ENCODE measurements at places on chromosomes 3 and 15.

- no peak for DNase-seq
Measured at GRCh38 chr15:62071711-62072308, 5.0 kb downstream of the C2CD4A start.

DNA sequence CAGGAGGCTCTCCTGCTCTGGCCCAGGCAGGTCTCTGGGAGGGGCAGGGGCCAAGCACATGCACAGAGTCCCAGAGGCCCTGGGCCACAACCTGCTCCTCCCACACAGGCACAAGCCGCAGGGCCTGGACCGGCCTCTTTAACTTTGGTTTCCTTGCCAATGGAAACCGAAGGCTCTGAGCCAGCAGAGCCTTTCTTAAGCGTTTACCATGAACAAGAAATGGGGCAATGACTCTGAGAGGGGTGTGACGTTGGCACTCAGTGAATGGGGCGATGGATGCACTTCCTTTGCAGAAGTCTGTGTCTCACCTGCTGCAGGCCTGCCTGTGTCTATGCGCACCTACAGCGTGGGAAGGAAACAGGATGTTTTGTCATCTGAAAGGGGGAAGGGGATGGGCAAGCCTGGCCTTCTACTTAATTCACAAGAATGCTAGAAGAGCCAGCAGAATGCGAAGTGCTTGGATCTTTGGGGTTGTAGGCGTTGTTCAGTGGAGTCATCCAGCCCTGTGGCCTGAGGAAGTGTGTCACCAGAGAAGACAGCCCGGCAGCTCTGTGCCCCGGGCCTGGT lies 41.8 kb downstream of the IFT122 start:
- DNase-seq, result peak; percentile 23

- DNase-seq, result no peak
Measured at GRCh38 chr3:29871087-29871486, 590.2 kb downstream of the RBMS3 start.

DNA sequence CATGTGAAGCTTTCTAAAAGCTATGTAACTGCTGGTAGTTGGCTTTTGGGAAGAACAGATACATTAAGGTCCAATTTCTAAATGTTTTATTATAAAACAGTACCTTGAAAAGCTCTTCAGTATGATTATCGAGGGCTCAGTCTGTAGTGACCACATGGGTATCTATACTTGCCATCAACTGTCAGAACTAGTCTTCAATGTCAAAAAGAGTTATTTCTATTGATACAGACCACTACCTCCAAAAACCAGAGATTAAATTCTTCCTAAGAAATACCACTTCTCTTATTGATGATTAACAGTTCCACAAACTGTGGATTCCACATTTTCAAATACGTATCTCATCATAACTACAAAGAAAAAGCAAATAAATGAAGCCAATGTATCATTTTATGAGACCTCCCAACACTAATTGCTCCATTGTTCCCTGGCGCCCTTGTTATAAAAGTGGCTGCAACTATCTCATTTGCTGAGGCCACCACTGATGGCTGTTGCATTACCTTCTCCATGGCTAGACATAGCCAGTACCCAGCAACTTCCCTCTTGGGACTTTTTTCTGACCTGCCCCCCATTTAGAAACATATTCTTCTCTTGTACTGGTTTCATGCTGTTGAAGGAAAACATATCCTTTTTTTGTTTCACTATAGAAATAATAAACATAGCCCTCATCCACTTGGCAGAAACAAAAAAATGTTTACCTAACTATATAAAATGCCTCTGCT lies 33.9 kb upstream of the MBNL1 start:
- no peak for DNase-seq

DNA sequence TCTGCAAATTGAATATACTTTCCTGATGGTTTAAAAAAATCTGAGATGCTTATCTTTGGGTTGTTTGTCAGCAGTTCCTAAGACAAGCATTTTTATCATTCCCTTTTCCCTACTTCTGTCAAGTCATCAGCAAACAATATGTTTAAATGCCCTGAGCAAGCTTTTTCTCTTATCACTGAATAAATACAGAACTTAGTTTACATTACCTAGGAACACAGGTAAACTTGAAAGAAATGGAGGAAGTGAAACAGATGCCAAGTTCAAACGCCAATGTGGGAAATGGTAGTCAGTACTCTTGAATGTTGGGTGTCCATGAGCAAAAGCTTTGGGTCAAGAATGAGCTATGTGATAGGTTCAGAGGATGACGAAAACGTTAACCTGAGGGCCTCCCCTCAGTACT lies 17.2 kb upstream of the TCAIM start:
- DNase-seq, result no peak
